OCI-M1 (cell line): ENCODE measurements at places on chromosomes 11 and 22.

DNA sequence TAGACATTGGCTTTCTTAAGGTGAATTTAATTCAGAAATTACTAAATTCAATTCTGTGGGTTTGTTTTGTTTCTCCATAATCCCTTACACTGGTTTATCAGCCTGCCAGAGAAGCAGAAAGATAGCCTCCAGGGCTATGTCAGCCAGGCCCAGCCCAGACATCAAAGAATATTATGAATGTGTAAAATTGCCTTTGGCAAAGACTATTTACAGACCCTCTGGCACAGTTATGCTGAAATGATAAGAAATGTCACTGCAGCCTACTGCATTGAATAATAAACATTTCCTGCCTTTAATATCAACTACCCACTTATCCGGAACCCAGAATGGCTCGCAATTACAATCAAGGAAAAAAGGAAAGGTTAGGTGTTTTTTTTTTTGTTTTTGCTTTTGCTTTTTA, 562.5 kb upstream of the LRRC4C start:
- no peak for DNase-seq

GRCh38 chr11:60377401-60378136, 763 bp upstream of the MS4A7 start:
- DNase-seq: no peak

- DNase-seq: peak; percentile 71
Observed at GRCh38 chr22:25987948-25988347, 181.3 kb upstream of the SEZ6L start.

- DNase-seq: no peak
Observed at GRCh38 chr11:95098826-95099225, 9.2 kb downstream of the ENDOD1 start.

DNA sequence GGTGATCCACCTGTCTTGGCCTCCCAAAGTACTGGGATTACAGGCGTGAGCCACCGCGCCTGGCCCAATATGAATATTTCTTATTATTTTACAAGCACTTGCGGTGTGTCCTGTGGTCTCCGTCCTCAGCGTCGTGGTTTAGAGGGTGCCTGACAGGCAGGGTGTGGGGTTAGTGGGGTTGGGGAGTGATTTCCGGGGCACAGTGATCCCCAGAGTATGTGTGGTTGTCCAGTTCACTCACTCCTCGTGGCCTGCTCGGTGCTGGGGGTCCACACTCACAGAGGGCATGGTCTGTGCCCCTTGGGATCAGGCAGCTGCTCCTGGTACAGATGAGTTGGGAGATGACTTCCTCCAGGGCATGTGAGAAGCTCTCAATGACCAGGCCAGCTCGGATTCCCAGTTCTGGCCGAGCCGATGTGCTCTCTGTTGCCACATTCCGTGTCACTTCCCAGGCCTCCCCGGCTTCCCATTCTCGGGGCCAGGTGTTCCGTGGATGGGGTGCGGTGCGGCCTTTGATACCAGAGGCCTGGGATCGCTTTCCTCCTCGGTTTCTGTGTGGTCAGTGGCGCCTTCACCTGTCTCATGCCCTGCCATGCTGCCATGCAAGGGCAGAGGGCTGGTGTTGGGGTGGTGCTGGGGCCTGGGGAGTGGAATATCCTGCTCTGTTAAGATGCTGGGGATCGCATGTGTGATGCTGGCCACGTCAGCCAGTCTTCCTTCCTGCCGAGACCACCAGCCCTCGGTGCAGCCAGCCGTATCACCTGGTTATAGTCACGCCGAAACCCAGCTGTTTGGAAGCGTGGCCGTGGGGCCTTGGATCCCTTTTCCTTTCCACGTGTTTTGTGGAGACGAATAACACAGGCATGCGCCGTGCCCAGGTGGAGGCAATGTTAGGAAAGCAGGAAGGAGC, 39.6 kb downstream of the PARVB start:
- DNase-seq: no peak

GRCh38 chr11:62771144-62772021, at the start of gene TAF6L:
TSS of gene TAF6L (plus strand) at chr11:62771396. CDS start at chr11:62775784, 4,388 bp downstream.
- peak; percentile 98 for DNase-seq

DNA sequence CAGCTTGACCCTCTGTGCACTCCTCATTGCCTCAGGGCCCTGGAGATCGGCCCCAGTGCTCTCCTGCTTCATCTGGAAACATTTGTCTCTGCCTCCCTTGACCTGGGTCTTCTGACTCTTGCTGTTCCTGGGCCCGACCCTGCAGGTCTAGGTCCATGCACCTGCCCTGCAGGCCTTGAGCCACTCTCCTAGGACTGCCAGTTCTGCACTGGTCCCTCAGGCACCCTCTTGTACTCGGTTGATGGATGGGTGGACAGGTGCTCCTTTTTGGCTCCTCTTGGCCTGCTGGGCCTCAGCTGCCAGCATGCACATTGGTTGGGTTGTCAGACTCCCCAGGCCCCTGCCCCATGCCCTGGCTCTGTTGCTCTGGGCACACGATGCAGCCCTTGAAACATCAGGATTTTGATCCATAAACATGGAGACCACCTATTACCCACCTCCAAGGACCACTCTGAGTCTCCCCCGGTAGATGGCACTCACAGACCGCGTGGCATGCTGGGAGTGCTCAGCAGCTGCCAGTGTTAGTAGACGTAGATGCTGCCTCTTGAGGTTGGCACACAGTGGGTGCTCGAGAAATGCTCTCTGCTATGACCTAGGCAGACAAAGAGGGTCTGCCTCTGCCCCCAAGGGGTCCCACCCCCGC, 20.2 kb upstream of the ACR start:
- DNase-seq: no peak

DNA sequence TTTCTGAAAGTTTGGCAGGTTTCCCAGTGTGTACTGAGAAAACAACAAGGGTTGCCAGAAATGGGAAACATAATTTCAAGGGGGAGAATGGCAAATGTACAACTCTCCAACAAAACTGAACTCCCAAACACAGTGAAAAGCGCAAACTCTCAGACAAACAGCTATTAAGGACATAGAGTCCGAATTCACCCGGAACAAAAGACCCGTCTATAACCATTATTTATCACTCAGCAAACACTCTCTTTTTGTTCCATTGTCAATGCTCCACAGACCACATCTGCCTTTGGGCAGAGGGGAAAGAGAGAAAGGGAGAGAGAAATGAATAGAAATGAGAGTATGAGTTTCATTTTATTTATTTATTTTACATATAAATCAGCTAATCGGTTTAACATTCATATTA, 21.7 kb downstream of the KIRREL3 start:
- no peak for DNase-seq

DNA sequence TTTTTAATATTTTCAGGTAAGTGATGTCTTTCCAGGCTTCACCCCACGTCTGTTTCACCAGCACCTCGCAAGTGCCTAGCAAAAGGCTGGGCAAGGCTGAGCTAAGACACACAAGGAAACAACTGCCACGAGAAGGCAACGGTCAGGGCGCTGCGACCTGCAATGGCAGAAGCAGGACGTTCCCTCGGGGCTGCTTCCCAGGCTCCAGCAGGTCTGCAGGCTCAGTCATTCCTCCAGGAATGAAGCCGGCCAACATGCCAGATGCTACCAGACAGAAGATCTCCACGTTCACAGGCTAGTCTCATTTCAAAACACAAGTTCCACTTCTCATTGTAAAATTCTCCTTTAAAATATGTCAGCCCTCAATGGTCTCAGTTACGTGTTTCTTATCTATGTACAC, 45.5 kb downstream of the CELSR1 start:
- DNase-seq: no peak

DNA sequence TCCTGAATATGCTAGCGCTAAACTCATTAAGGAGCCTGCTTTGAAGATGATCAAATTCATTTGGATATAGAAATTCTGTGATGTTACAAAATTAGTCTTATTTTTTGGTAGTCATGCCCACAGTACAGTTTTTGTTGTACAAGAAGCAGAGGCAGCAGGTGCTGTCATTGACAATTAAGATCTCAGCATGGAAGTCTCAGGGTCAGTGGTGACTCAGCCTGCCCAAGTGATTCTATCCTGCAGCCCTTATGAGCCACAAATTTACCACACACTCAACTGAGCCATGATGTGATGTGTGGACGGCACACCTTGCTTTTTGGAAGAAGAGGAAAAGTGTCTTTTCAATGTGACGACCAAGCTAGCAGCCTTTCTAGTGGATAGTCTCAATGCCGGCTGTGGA, 153.6 kb upstream of the SORL1-AS1 start:
- no peak for DNase-seq

DNA sequence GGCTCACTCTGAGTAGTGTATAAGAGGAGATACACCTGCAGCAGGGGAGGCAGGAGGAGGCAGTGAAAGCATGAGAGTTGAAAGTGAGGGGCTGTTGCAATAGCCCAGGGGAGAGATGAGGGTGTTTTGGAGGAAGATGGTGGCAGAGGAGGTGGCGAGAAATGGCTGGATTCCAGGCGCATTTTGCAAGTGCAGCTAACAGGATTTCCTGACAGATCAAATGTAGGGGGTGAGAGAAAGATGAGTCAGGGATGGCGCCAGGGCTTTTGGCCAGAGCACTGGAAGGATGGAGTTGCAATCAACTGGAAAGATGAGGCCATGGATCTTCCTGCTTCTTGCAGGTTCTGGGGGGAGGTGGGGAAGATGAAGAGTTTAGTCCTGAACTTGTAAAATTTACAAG, 16.8 kb upstream of the TSPAN18 start:
- DNase-seq: no peak

DNA sequence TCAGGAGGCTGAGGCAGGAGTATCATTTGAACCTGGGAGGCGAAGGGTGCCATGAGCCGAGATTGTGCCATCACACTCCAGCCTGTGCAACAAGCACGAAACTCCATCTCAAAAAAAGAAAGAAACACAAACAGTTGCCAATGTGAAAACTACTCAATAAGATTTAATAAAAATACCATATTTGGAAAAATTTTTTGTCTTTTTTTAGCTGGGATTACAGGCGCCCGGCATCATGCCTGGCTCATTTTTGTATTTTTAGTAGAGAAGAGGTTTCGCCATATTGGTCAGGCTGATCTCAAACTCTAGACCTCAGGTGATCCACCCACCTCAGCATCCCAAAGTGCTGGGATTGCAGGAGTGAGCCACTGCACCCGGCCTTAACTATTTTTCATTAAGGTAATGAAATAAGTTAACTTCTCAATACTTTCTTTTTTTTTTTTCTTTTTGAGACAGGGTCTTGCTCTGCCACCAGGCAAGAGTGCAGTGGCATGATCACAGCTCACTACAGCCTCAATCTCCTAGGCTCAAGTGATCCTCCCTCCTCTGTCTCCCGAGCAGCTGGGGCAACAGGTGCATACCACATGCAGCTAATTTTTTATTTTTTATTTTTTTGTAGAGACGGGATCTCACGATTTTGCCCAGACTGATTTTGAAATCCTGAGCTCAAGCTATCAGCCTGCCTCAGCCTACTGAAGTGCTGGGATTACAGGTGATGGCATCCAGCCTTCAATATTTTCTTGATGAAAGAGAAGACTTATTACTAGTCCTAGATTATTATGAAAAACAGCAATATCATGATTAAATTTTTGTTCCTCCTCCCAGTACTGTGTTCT, 4746.2 kb upstream of the OR11H1 start:
- no peak for DNase-seq

GRCh38 chr11:94027210-94027609, 6.1 kb downstream of the HEPHL1 start:
- DNase-seq: no peak

DNA sequence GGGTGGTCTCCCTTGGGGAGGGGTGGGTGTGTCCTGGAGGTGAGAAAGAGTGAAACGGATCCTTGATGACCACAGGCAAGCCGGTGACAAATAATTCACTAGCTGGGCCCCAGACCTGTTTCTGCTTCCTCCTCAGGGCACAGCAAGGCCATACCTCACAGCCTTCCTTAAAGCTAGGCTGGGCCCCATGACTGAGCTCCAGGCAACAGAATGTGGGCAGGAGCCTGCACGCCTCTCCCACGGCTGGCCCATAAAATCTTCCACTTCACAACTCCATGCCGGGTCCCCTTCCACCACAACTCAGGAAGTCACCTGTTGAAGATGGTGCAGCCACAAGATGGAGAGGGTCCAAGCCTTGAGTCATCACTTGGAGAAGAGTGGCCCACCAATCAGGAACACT, 23.9 kb downstream of the SLC22A12 start:
- DNase-seq: no peak

DNA sequence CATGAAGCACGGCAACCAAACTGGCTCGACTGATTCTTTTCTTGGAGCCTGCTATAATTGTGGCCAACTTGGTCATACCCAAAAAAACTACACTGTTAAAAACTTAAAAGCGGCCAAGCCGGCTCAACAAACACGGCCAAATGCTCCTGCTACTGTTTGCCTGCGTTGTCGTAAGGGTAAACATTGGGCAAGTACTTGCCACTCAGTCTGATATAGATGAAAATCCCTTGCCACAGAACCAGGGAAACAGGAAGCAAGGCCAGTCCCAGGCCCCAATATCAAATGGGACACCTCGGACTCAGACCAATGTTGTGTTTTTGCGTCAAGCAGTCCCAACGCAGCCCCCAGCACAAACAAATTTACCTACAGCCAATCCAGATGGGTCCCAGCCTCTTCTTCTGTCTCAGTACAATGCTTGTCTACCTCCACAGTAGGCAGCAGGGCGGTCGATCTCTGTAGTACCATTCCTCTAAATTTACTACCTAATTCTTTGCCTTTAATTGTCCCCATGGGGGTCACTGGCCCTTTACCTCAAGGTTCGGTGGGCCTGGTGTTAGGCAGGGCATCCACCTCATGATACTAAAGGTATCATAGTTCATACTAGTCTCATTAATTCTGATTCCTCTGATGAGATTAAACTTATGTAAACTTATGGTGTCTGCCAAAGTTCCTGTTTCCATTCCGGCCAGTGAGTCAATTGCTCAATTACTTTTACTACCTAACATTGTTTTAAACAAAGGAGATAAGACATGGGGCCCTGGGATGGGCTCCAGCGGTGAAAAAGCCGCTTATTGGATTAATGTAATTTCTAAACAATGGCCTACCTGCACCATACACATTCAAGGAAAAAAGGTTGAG, 3.7 kb upstream of the COMT start:
- DNase-seq: no peak

GRCh38 chr11:121544956-121545355, 92.2 kb upstream of the SORL1-AS1 start:
- no peak for DNase-seq

- DNase-seq: no peak
Observed at GRCh38 chr22:40183029-40183581, 5.4 kb downstream of the TNRC6B start.

GRCh38 chr11:113519989-113520613, 44.9 kb upstream of the DRD2 start:
- DNase-seq: no peak

DNA sequence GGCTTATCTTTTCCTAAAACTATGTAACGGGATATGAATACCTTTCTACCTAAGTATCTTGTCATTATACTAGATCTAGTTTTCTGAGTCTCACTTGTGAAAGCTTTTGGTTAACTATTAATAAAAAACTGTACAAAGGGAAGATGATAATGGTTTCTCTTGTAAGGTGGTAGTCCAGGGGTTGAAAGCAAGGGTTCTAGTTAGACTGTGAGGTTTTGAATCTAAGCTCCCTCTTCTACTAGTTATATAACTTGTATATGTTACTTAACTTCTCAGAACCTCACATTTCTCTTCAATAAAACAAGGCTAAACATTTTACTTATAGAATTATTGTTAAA, 54.3 kb downstream of the ARHGEF12 start:
- no peak for DNase-seq

GRCh38 chr11:353179-353873, 16.0 kb upstream of the B4GALNT4 start:
- DNase-seq: no peak

- no peak for DNase-seq
Observed at GRCh38 chr22:27620367-27621154, 181.0 kb downstream of the MN1 start.

- no peak for DNase-seq
Observed at GRCh38 chr11:12755510-12756453, 81.6 kb downstream of the TEAD1 start.
